ENCODE measurements at places on chromosomes 2 and 18.

DNA sequence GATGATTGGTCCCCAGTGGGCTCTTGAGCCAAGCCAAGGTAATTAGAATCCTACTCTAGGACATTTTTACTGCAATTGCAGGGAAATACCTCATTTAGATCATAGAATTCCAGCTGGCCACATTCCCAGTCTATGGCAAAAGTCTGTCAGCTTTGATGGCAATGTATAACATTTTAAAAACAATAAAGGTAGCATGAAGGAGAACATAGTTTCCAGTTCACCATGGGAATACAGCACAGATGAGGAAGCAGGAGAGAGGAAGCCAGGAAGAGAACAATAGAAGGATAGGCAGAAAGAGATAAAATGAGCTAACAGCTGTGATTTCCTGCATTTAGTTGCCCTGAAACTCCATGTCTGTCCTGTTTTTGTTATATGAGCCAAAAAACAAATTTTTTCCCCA lies 897.3 kb upstream of the DDX18 start:
- DNase-seq = no peak

DNA sequence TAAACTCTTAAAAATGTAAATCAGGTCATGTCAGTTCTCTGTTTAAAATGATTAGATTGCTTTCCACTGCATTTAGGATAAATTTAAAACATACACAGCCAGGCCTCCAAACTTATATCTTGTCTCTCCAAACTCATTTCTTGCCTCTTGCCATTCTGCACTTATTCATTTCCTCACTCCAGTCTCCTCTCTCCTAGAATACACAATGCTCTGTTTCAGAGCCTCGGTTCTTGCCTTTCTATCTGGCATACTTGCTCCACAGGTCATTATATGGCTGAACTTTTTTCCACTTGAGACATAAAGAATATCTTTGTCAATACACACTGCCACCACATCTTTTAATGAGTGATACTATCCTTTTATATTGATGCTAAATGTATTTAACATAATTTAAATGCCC lies 10.5 kb upstream of the UGP2 start:
- DNase-seq = no peak

GRCh38 chr2:206764673-206765241 lies 371 bp downstream of the MDH1B start:
- no peak for DNase-seq

- DNase-seq = no peak
These were observed 170.7 kb downstream of the CYRIA start for GRCh38 chr2:16494836-16495508.

DNA sequence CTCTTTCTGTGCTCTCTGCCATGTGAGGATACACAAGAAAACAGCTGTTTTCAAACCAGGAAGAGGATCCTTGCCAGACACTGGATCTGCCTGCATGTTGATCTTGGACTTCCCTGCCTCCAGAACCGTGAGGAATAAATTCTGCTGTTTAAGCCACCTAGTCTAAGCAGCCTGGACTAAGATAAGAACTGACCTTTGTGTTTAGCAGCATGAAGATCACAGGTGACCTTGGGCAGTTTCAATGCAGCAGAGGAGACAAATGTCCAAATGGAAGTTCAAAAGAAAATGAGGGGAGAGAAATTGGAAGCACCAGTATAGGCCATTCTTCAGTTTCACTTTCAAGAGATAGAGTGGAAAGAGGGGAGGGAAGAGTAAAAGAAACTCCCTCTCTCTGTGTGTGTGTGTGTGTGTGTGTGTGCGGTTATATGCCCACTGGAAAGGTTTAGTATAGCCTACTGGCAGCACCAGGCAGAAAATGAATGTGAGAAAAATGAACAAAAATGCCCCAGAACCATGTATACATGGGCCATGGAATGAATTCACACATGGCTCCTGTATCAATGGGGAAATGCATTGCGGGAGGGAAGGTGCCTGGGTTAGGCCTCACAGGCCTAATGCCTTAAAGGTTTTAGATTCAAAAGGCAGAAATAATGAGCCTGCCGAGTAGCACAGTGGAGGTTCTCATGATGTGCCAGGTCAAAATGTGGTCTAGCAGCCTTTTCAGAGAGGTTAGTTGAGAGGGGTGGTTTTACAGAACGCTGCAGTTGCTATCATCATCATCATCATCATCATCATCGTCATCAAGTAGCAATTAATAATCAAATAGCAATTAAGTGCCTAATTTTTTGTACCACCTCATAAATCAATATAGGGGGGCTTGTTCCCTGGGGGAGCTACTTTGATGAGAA lies 1.1 kb upstream of the CERS6 start:
- no peak for DNase-seq

- DNase-seq = no peak
These were observed 43.5 kb downstream of the CYP27C1 start for GRCh38 chr2:127176371-127177311.

DNA sequence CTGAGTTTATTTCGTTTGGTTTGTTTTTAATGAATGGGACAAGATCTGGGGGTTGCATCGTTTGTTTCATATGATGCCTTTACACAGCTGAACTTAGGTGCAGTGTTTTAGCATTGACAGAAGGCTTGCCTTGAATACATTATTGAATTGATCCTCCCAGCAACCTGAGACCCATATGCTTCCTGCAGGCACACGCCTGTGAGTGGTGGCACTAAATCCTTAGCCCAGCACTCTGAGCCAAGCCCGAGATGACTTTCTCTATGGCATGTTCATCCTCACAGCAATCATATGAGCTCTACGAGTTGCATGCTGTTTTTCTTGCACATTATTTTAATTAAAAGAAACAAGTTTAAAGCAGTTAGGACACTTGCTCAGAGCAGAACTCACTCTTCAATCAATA lies 47.8 kb upstream of the AGAP1 start:
- DNase-seq = no peak

DNA sequence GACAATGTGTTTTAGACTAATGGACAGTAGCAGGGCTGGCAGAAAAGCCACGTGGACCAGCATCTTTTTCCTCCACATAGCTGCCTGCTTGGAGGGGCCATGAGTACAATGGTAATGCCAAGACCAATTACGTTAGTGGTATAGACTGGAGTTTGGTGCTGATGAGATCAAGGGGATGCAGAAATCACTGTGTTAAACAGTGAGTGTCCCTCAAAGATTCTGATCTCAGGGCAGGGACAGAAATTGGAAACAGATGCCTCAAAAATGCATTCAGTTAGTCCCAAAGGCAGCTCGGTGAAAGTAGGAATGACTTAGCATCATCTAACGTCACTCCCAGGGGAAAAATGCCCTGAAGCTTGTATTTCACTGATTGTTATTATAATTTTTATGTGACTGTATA lies 72.4 kb downstream of the SLC16A14 start:
- DNase-seq = no peak

GRCh38 chr2:143847257-143847656 lies 672.7 kb downstream of the ZEB2 start:
- no peak for DNase-seq

- no peak for DNase-seq
These were observed 152.9 kb downstream of the SPP2 start for GRCh38 chr2:234203135-234203984.

DNA sequence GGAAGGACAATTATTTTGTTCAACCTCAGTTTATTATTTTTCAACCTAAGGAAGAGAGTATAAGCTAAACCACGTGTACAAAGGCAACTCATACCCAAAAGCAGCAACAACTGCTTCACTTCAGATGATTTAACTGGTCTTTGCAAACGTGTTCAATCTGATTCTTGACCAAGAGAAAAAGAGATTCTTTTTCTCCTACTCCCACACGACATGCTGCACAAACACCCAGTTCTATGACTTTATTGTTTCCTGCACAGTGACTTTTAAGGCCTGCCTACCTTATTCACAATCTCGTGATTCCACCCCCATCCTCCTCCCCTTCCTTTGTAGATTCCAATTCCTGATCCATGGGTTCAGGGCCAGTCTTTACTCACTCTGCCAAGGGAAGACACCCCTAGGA lies 1394.8 kb upstream of the ZEB2 start:
- DNase-seq = no peak

DNA sequence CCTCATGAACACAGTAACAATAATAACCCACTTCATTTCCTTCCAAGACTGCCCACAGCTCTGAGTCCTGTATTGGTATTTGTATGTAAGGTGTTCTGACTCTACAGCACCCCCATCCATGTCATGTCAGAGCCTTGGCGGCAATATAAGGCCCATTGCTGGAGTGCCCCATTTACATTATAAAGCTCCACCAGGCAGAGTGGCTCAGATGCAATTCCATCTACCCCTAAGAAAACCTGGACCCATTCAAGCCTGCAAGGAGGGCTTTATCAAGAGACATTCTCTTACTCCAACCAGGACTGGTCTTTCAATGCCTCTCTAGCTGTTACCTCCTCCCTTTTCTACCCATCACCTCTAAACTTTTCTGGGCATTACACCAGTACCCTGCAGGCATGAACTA lies 101.6 kb downstream of the ANTXR1 start:
- no peak for DNase-seq

DNA sequence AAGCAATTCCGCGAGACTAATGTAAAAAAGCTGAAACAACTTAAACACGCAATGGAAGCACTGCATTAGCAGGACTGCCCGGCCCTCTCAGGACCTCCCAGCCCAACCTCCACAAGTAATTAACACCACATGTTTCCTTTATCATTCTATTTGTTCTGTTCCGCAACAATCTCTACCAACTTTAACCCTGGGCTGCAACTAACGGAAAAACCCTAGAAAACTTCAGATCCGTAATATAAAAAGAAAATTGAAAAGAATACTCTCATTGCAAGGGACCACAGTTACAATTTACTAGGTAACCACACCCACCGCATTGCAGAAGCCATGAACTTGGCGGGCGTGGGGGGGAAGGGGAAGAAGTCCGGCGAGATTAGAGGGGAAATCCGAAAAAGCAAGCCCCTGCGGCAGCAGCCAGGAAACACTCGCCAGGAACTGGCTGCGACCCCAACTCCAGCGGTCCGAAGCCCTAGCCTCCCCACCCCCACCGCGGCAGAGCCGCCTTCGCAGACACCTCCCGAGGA lies 1.2 kb downstream of the EPB41L3 start:
- no peak for DNase-seq

DNA sequence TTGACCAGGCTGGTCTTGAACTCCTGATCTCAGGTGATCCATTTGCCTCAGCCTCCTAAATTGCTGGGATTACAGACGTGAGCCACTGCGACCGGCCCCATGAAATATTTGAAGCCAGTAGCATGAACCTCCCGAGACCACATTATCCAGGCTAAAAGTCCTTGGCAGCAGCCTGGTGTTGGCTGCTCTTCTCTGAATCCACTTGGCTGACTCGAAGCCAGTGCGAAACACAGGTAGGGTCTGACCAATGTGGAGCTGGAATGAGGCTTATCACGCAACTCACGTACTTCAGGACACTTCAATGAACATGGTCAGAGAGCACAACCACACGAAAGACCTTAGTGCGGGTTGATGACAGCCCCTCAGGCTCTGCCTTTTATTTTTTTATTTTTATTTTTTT lies 38.4 kb downstream of the USP40 start:
- no peak for DNase-seq

DNA sequence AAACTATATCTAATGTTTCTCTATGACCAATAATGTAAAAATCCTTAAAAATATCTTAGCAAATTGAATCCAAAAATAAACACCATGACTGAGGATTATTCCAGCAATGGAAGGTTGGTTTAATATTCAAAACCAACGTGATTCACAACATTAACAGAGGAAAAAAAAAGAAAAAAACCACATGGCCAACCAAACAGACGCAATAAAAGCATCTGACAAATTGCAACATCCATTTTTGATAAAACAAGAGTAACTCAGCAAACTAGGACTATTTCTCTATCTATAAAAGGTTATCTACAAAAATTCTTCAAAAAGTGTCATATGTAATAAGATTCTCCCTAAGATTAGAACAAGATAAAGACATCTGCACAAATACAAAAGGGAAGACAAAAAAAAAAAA lies 28.9 kb downstream of the PPP3R1 start:
- DNase-seq = no peak

- no peak for DNase-seq
These were observed 165.1 kb downstream of the RPIA start for GRCh38 chr2:88856409-88857135.

GRCh38 chr2:240435948-240436682 lies 652 bp downstream of the GPC1 start:
- no peak for DNase-seq

GRCh38 chr2:22623620-22624019 lies 761.4 kb upstream of the KLHL29 start:
- DNase-seq = no peak

DNA sequence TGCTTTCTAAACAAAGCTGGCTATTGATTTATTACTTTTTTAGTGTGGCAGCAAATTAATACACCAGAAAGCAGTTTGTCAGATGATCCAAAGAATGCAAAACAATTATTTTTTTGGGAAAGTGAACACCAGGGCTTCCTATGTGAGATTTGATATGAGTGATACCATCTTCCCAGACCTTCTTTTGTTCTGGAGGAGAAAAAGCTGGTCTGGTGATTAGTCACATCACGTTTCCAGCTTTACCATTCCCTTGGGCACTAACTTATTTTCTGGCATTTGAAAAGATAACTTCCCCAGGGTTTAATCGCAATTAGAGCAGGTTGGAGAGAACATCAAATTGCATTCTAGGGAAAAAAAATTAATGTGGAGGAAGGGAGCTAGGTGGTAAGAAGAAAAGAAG lies 182.9 kb upstream of the TANK start:
- no peak for DNase-seq

GRCh38 chr2:128600581-128601297 lies 282.1 kb upstream of the HS6ST1 start:
- DNase-seq = no peak

DNA sequence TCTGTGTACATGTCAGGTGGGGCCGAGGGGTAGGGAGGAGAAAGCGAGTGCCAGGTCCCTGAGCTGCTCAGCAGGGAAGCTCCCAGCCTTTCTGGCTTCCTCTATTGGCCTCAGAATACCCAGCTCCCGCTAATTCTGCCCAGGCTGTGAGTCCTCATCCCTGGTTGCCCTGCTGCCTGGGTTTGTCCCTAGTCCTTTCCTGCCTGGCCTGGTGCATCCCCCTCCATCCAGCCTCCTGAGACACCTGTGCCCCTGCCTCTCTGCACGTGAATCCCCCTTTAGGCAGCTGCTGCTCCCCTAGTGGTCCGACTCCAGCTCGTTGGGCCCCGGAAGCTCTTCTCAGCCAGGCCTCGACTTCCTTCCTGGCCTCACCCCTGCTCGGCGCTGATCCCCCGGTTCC lies 54.6 kb downstream of the INHBB start:
- no peak for DNase-seq

GRCh38 chr18:27712066-27712465 lies 464.9 kb downstream of the CDH2 start:
- DNase-seq = no peak

DNA sequence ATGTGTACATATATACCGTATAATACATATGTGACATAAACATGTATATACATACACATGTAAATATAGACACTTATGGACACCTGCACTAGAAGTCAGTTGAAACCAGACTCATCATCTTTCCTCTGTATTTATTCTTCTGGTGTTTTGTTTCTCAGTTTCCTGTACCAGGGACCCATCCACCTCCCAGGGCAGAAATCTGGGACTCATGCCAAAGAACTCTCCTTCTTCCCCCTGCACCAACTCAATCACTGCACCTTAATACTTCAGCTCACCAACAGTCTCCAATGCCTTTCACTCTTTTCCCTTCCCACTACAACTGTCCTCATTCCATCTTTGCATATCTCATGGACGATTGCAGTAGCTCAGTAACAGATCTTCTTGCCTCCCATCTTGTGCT lies 428.0 kb downstream of the FBXO15 start:
- no peak for DNase-seq
